ENCODE measurements at places on chromosomes 11 and 22. TPM values are rescaled to one million over a fixed set of nuclear protein-coding genes. Genes with fewer than 3 reads are reported as not detected.

DNA sequence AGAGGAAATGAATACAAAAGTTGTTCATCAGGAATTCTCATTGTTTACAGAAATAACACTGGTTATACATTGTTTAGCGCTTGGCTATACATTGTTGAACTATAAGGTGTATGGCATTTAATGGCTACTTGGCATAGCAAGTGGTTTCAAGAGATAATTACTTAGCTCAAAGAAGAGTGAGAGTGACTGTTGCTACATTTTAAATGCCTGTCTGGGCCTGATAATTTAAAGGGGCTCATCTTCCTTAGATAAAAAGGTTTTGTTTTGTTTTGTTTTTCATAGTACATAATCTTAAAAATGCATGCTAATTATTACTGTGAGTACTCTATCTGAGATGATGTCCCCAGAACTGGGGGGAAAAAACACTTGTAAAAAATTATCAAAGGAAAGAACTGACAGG lies 1.5 kb upstream of the SMPD1 start:
- H3K4me3 ChIP-seq, result no peak overlapping the region
- no peaks in the 10 kb centered on the region for H3K27me3 ChIP-seq
- no peaks in the 10 kb centered on the region for H3K36me3 ChIP-seq
- peak overlapping the region; percentile 66 for H3K27ac ChIP-seq

DNA sequence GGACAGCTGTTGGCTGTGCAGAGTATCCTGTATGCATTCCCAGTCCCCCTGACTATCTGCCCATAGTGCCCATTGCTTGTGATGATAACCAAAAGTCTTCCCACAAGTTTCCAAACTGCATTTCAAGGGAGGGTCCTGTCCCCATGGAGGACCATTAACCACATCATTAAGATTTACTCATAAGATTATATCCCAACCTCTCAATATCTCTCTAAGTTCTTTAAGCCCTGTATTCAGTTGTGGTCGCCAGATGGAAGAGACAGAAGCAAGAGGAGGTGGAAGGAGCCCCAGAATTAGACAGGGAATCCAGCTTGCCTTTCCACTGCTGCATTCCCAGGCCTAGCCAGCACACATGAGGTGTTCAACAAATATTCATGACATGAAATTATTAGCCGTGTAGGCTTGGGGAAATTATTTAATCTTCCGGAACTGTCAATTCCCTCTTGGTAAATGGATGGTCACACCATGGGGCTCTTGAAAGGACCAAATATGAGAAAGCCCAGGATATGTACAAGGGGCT lies 42.6 kb upstream of the TIMP3 start:
- no peak overlapping the region for H3K27ac ChIP-seq
- peaks cover 31% of the 10 kb centered on the region for H3K4me1 ChIP-seq

DNA sequence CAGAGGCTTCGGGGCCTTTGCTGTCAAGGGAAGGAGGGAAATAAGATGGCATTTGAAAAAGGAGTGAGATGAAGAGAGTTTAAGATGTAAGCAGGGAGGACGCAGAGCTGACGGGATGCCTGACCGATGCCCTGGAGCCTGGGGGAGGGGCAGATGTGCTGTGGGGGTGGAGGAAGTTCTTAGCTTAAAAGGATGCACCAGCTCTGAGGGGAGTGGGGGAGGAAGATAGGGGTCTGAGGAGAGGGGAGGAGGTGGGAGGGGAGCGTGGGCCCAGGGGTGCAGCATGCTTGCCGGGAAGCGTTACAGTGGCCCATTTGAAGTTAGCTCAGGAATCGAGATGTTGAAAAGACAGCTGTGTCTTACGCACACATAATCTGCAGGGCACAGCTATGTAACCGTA lies 56.3 kb downstream of the RPS6KA4 start:
- no peak for DNase-seq
- peaks cover under 1% of the 10 kb centered on the region for H3K4me1 ChIP-seq
- H3K27me3 ChIP-seq, result no peaks in the 10 kb centered on the region
- H3K27ac ChIP-seq, result no peak overlapping the region

LRP5 gene
- total RNA-seq, result 101 TPM

- H3K4me1 ChIP-seq, result peaks cover 19% of the 10 kb centered on the region
- no peak for DNase-seq
- peaks cover 43% of the 10 kb centered on the region for H3K36me3 ChIP-seq
- H3K27me3 ChIP-seq, result no peaks in the 10 kb centered on the region
- H3K27ac ChIP-seq, result no peak overlapping the region
- no peak overlapping the region for H3K4me3 ChIP-seq
Measured at GRCh38 chr11:111836721-111837120, 34.7 kb downstream of the ALG9 start.

All from upper lobe of right lung (tissue), 1 donor.